Activated T-helper 1 cell treated with anti-CD3 and anti-CD28 coated beads, Interleukin-2, amount 50 U/mL, for 16 hours (primary cell): ENCODE measurements at places on chromosomes 1 and 21.

- DNase-seq: no peak
Measured at GRCh38 chr1:182268669-182269068, 122.9 kb downstream of the GLUL start.

- no peak for DNase-seq
Measured at GRCh38 chr1:27601321-27601770, 2.6 kb downstream of the AHDC1 start.

- DNase-seq: no peak
Measured at GRCh38 chr1:230464671-230465070, 38.5 kb upstream of the PGBD5 start.

- DNase-seq: no peak
Measured at GRCh38 chr1:8456991-8457390, 139.1 kb downstream of the SLC45A1 start.

DNA sequence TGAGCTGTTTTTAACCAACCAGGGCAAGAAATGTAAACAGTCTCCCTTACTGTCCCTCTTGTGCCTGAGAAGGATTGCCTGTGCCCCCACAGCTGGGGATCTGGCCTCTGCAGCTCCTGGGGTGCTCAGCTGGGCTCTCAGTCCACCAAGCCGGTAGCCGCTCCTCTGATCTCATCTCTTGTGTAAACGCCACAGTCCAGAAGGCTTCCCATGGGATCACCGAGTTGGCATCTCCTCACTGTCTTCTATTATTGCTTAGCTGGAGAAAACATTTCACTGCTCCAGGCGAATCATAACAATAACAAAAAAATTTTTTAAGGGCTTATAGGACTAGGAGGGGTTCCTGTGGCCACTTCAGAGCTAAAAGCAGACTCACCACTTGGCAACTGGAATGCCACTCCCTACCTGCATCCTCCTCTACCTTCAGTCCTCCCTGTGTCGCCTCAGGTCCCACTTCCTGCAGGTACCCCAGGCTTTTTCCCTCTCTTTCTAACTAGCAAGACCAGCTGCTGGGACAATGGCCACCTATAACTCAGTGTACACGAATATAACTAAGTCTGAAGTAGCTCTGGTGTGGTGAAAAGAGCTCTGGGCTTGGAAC is 75.8 kb downstream of the ATP1A1 start:
- DNase-seq: no peak

DNA sequence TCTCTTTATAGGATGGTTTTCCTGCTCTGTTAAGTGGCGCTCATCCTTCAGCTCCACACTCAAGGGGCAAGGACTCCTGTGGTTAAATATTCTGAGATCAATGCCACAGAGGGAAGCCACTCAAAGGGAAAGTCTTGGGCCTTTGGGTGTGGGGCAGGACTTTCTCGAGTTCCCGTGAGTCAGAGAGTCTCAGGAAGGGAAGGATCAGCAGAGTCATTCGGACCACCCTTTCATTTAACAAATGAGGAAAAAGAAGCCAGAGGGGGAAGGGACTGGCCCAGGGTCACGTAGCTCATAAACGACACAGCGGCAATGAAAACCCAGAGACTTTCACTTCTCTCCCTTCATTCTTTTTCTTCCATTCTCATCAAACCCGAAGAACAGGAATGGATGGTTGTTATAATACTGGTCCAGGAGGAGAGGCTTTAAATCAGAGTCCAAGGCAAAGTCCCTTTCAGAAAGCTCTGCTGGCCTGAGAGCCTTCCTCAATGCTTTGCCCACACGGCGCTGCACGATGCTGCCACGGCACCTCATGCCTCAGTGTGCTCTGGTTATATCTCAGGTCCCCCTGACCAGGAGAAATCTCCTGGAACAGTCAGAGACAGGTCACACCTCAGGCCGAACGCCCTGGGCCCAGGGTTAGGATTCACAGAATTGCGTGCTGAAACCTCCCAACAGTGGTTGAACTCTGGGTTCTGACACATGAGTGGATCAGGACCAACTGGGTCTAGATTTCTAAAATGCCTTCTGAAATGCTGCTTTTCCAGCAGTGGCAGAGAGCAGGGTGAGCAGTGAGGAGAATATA is 65.3 kb downstream of the TENT5C start:
- no peak for DNase-seq

DNA sequence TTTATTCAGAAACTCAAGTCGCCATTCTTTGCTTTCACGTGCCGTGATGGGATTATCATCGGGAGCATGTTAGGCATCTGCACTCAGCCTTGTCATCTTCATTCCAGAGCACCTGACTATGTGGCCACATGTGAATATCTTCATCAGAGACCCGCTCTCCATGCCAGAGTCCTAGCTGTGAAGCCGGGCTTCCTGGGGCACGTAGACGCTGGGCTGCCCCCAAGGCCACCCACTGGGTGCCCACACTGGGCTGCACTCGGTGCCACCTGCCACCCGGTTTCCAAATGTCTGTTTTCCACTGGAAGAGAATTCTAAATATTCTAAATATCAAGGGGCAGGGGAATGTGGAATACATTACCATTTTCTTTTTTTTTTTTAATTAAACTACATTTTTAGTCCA is 43.8 kb downstream of the SLC37A1 start:
- no peak for DNase-seq

DNA sequence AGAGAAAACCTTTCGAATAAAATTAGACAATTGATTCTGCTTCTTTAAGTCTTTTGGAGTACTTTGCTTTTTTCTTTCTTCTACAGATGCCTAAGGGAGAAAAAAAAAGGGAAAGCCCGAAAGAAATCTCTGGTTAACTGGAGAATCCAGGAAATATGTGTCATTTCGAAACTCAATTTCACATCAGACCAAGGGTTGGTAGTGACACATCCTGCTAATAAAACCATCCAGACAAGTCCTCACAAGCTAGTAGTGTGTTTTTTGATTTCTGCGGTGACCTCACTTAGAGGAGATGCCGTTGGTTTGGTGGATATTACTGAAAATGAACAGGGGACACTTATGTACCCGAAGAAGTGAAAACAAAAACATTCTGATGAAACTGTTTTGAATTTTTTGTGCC is 726.5 kb upstream of the ADAMTS5 start:
- DNase-seq: no peak

- DNase-seq: no peak
Measured at GRCh38 chr1:206685334-206685768, 646 bp downstream of the MAPKAPK2 start.

- no peak for DNase-seq
Measured at GRCh38 chr1:207313131-207313530, 8.3 kb upstream of the CD55 start.

GRCh38 chr1:54791880-54792522 is 9.1 kb downstream of the TTC22 start:
- DNase-seq: no peak

GRCh38 chr21:45073301-45074047 is 906 bp upstream of the ADARB1 start:
- no peak for DNase-seq

GRCh38 chr1:12255913-12256312 is 26.1 kb downstream of the VPS13D start:
- no peak for DNase-seq

- DNase-seq: no peak
Measured at GRCh38 chr1:24803220-24803619, 58.0 kb downstream of the CLIC4 start.

DNA sequence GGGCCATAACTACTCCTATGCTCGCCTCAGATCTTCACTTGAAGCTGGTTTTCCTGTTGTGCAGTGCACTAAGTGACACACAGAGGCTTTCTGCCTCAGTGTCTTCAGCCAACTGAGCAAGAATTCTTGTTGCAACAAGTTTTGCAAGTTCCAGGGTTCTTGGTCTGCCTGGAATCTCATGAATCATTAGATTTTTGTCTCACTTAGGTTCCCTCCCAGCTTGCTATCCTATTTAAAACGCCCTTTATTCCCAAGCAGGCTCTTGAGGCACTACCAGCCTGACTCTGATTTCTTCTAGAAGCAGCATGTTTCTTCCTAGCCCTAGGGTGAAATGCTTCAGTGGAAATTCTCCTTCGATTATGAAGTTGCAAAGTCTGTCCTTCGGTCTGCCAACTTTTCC is 158.8 kb downstream of the C1orf21 start:
- no peak for DNase-seq

DNA sequence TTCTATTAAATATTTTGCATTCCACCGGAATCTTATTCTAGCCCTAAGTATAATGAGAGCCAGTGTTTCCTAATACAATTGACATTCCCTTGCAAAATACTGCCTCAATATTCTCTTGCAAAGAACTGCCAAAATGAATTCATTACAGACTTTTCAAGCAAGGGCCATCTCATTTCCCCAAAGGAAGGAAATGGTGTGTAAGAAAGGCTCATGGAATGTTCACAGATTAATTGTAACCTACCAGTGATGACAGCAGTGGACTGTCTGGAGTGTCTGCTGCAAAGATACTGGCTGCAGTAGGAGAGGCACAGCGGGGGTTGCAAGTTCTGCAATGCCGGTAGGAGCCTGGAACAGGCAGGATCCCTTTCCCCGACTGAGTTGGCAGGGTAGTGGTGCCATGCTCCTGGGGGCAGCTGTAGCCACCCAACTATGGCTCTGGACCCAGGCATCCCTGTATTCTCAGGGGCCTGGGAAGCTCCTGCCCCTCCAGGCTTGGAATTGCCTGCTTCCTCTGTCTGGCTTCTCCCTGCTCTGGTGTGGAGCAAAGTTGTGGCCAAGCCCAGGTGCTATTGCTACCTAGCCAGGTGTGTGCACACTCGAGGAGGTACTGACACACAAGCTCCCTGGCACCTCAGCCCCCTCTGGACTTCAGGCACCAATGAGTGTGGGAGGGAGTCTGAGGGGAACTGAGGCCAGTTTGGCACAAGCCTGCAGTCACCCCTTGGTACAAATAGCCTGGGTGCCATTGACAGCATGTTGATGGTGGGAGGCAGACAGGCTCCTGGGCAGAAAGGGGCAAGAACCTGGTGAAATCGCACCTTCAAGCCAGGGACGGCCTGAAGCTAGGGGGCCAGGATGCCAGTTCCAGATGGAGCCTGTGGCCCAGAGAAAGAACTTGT is 1371.0 kb downstream of the KCNT2 start:
- no peak for DNase-seq

DNA sequence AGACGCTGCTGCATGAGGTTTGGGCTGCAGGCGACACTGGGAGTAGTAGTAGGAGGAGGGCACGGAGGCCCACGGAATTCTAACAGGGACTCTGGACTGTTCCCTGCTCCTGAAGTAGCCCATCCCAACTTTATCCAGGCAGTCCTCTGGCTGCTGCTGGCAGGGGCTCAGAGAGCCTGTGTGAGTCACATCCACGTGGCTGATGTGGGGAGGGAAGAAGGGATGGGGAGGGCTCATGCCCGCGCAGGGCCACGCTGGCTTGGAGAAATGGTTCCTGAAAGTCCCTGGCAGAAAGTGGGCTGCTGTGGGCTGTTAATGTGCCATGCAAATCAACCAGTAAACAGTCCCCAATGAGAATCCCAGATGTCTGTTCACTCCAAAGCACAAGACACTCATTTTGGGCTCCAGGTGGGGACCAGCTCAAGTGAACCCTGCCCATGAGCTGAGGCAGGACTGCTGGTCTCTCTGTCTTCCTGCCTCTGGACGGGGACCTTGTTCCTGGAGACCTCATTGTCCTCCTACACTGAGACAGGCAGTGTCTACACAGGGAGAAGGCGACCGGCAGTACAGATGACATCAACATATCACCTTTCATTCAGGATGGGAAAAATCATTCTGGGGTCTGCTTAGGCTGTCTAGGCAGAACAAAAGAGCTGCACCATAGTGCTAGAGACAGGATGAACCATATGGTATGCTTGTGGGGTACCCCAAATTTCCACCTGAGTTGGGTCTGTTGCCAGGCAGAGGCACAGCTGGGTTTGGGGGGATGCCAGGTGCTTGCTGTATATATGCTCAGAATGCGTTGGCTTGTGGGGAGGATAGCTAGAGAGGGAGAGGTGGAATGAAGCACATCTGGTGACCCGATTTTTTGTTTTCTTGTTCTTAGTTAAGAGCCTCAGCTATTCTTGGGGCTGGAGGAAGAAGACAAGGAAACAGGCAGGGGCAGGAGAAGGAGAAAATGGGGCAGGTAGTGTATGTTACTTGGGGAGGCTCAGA is 57.9 kb upstream of the FMOD start:
- no peak for DNase-seq

DNA sequence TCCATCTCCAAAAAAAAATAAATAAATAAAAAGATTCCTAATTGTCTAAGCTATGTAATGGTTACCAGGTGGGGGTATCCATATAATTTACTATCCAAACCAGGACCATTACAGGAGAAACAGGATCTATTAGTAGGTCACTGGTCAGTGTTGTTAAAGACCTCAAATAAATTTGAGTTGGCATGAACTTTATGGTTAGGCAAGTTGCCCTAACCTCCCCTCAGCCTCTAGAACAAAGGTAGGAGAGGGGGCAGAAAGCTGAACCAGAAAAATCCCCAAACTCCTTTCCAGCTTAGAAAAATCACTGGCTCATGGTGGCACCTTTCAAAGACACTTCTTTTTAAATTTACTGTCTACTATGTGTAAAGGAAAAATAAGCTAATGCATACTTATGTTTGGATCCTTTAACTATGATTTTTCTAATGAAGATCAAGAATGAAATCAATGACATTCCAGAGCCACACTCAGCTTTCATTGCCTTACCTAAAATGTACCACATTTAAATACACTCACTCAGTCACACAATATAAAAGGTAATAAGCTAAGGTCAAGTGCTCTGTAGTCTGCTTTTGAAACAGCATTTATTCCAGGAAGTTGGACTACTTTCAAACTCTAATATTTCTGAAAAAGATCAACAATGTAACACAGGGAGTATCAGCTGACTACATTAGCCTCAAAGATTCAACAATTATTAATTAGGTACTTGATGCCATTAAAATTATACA is 13.8 kb downstream of the EIF4G3 start:
- no peak for DNase-seq
